ENCODE measurements at places on chromosomes 7 and 10.

DNA sequence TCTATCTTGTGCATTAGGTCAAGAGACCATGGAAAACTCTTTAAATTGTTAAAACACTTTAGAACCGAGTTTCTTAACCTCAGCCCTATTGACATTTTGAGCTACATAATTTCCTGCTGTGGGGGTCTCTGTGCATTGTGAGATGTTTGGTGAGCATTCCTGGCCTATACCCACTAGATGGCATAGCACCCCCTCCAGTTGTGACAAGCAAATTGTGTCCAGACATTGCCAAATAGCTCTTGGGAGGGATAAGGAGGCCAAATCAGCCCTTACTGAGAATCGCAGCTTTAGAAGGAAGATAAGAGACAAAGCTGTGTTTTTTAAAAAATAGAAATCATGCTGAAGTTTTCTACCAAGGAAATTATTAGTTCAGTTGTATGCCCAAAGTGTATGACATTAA lies 1158.5 kb upstream of the C7orf33 start:
- no peak for DNase-seq

- no peak for DNase-seq
Observed at GRCh38 chr10:94115725-94116124, 122.0 kb downstream of the PLCE1 start.

DNA sequence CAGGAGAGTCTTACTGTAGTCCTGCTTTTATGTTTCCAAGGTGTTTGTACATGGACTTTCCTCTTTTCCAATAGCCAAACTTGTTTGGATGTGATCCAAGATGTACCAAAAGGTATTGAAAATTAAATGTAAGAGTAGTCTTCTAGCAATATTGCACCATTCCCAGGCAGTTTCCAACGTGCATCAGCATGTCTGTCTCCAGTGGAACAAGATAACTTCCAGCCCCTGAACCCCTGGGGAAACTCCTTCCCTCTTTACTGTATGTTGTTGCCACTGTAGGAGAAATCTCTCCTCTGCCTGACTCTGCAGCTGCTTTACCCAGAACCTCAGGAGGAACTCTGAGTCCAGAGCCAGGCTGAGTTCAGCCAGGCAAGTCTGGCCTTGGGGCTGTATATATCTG lies 18.5 kb downstream of the ARMC10 start:
- no peak for DNase-seq

GRCh38 chr10:95964756-95965155 lies 57.0 kb downstream of the CC2D2B start:
- no peak for DNase-seq

All from NCI-H1417 treated with DMSO at 0.1 percent for 48 hours (cell line).